Stimulated activated CD4-positive, alpha-beta T cell treated with anti-CD3 and anti-CD28 coated beads, Interleukin-15, amount 100 ng/mL, for 48 hours (primary cell): ENCODE measurements at places on chromosomes 4 and X.

DNA sequence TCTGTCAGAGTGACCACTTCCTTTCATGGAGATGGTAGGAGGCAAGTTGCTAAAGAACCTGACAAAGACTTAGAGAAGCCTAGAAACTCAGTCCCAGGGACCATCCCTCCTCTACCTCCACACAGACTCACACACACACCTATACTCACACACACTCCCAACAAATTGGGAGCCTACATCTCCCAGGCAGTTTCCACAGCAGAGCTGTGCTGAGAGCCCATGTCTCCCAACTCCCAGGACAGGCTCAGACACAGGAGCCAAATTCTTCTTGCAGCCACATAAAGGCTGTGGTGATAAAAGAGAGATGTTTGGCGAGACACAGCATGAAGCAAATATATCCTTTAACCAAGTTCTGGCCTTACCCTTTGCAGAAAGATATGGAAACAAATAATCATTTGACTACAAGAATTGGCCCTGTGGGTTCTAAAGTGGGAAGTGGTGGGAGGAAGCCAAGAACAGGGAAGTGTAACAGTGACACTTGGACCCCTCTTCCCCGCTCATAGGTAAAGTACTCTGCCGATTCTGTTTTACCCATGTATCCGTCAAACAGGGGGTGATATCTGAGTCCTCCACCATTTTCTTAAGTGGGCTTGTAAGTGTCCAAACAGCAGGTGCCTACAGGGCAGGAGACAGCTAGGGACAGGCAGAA lies 11.0 kb upstream of the IDS start:
- DNase-seq, result no peak

DNA sequence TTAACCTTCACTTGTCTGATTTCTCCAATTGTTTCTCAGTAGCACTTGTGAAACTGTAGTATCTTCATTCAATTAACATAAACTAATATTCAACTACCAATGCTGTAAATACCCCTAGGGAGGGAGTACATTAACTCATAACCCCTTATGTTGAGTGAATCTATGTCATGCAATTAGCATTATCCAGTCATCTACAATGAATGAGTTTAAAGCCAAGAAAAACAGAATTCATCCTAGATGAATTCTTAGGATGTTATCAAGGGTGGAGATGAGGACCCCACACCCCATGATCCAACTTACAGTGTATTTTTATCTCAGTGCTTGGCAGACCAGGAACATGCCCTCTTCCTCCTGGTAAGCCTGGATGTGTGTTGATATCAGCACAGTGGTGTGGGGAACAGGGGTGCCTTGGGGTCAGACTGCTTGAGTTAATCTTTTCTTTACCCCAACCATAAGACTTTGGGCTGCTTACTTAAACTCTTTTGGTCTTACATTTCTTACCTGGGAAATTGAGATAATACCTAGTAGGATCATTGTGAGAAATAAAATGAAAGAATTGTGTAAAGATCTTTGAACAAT lies 62.1 kb upstream of the SCOC start:
- no peak for DNase-seq

DNA sequence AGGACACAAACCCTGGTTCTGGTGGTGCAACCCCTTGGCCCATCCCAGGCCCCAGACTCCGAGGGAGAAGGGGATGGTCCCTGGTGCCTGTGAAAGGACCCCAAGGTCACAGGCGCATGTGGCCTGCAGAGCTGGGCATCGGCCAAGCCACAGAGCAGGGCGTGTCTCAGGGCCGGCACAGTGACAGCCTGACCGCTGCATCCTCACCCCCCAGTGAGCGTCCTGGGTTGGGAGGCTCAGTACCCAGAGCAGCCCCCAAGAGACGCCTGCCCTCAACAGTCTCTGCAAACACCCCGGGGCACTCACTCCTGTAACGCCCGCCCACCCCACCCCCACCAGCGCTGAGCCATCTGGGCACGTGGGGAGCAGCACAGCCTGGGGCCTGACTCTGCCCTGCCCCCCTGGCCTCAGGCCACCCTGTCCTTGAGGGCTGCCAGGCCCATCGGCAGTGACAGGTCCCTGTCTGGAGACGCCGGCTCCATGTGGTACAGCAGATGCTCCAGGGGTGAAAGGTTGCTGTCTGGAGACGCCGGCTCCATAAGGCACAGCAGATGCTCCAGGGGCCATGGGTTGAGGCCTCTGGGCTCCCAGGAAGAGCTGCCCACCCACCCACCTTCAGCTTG lies 24.5 kb upstream of the CPLX1 start:
- no peak for DNase-seq

GRCh38 chrX:65873385-65873784 lies 166.5 kb downstream of the VSIG4 start:
- DNase-seq, result no peak

GRCh38 chr4:126051689-126052424 lies 737.1 kb downstream of the FAT4 start:
- DNase-seq, result no peak

GRCh38 chr4:24970191-24970590 lies 57.3 kb upstream of the CCDC149 start:
- no peak for DNase-seq

DNA sequence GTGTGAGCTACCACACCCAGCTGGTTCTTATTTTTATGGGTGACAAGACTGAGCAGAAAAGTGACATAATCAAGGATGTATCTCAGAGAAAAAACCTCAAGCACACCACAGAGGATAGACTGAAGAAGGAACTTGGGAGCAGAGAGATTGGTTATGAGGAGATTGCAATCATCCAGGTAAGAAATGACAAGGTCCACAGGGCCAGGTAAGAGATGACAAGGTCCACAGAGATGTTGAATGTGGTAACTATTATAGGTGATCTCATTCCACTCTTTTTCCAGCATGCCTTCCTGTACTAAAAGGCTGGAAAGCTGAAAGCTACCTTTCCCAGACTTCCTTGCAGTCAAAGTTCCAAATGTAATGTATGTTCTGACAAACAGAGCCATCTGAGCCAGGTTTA lies 15.9 kb upstream of the RBM47 start:
- no peak for DNase-seq

DNA sequence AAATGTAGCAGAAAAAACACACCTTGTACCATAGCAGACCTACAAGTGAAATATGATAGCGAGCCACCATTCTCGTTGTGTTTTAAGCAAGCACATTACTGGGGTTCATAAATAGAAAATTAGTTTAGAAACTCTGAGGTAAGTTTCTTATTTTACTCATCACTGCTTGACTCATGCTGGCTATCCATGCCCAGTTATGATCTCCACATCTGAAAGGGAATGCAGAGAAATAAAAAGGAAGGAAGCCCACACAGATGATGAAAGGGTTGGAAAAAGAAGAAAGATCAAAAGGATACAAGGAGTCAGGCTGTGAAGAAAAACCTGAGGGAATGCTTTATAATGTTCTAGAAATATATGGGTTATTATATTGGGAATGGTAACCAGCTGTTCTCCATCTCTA lies 54.5 kb downstream of the CAMK2D start:
- no peak for DNase-seq

GRCh38 chr4:153481478-153481877 lies 15.3 kb downstream of the TMEM131L start:
- DNase-seq, result no peak

GRCh38 chrX:56788717-56789122 lies 59.7 kb downstream of the NBDY start:
- DNase-seq, result no peak

DNA sequence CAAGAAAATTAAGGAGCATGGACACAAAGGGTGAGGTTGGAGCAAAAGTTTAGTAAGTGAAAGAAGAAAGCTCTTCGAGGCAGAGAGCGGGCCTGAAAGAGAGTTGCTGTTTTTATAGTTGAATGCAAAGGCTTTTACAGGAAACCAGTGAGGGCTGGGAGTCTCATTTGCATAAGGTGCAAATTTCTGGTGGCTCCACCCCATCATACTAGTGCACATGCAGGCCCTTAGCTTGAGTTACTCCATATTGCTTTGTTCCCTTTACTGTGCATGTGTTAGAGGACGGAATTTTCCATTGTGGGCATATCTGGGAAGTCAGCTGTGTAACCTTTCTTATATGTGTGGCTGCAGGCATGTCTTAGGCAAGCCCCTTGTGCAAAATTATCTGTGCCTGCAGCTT lies 48.0 kb downstream of the CPE start:
- DNase-seq, result no peak

DNA sequence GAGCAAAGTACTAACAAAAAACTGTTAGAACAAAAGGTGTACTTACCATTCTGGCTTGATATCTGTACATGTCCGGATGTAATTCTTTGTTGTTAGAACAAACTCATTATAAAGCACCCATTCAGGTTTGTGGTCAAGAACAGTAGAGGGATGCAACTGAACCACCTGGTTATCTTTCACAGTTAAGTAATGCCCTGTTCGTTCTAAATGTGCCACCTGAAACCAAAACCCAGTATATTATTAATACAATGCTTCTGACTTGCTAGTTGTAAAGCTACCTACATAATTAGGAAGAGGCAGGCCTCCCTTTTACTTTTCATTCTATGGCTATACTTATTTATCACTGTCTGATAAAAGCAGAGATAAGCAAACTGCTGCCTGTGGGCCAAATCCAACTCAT lies 54.8 kb downstream of the DHX15 start:
- DNase-seq, result no peak

DNA sequence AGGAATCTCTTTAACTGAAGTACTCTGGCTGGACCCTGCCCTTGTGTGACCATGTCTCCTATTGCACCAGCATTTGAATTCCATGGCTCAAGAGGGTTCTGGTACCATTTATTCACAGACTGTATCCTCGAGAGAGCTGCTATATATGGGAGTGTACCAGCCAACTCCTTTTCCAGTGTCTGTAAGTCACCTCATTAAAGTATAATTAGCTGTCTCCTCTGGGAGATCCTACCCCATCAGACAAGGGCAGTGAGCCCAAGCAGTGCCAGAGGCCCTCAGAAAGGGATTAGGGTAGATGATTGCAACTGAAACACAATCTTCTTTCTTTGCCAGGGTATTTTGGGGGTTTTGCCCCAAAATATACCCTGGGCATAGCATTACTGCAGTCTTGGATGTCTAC lies 31.6 kb downstream of the GNL3L start:
- no peak for DNase-seq

GRCh38 chr4:3740256-3740655 lies 25.9 kb upstream of the ADRA2C start:
- DNase-seq, result no peak

GRCh38 chr4:8761167-8761823 lies 110.3 kb downstream of the HMX1 start:
- no peak for DNase-seq

DNA sequence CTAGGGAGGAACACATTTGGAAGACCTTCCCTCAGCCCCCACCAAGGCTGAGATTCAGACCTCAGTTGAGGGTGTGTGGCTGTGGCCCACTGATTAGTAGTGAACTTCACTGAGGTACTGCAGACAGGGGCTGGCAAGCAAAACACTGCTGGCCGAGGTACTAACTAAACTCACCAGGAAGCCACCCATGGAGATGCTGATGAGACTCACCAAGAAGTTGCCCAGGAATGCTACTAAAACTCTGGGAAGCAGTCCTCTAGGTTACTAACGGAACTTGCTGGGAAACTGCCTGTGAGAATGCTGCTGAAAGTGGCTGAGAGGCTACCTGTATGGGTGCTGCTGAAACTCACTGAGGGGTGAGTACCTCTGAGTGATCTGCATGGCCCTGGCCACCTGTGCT lies 372.4 kb upstream of the RPS6KA3 start:
- DNase-seq, result no peak

DNA sequence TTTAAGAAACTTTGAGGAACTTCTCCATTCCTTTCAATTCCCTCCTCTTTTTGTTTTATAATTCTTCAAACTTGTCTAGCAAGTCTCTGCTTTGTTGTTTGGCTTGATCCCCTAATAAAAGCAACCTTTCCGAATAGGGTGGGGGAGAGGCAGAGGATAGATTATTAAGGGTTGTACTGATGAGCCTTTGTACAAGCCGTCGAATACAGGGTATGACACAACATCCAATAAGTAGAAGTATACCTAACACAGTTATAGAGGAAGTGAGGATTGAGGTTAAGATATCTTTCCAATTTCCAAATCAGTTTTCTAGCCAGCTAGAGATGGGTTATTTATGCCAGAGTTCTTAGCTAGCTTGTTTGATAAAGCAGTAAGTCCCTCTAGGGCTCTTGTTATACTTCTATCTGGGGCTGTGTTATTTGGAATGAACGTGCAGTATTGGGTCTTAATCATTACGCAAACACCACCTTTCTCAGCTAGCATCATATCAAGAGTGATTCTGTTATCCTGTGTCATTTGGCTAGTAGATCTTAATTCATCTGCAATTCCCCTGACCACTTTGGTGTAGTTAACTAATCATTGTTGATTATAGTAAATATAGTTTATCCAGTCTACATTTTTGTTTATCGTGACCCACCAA lies 18.5 kb downstream of the METAP1 start:
- no peak for DNase-seq

DNA sequence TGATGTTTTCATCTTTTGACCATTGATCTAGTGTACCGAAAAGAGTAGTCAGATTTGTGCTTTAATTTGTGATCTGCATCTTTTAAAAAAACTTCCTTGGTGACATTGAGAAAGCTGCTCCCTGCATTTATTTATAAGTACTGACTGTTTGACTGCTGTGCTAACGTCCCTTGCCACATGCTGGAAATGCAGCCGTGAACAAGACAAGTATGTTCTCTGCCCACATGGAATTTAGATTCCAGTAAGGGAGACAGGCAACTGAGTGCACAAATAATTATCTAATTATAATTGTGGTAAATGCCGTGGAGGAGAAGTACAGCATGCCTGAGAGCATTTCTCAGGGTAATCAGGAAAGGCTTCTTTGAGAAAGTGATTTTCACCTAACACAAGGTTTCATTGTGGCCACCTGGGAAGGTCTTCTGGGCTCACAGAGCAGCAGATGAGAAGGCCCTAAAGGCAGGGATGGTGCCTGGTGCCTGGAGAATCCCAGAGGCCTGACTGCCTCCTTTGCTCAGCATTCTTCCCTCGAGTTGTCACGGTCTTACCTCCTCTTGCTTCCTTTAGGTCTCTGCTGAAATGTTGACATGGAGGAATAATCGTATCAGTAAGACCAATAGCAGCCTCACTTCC lies 55.8 kb downstream of the PTTG2 start:
- DNase-seq, result no peak

DNA sequence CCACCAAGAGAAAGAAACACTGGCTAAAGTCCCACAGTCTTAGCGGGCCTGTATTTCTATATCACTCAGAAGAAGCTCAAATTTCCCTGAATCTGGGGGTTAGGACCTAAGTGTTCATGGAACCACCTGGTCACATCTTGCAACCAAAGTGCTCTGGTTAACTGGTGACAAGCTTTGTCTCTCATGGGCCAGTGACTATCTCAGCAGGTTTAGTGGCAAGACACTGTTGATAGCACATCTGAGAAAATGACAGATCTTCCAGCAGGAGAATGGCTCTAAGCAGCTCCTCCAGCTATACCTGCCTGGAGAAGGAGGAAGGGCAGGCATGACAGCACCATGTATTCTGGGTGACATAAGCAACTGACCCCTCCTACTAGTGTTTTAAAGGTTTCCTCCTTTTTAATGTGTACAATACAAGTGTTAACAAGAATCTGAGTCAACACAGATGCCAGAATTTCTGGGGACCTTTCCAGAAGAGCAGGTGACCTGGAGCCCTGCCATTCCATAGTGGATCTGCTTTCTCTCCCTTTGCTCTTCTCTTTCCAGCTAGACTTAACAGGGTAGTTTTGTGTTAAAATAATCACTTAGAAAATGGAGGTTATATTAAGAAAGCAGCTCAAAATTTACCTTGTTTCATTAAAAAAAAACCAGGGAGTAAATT lies 17.3 kb upstream of the QRFPR start:
- DNase-seq, result no peak
